ENCODE measurements at places on chromosomes 4 and X.
A peak's percentile ranks its signal among the peaks of the same experiment; 100 is the strongest.

- DNase-seq = no peak
These were observed 24.2 kb upstream of the SMIM20 start for GRCh38 chr4:25889589-25890503.

DNA sequence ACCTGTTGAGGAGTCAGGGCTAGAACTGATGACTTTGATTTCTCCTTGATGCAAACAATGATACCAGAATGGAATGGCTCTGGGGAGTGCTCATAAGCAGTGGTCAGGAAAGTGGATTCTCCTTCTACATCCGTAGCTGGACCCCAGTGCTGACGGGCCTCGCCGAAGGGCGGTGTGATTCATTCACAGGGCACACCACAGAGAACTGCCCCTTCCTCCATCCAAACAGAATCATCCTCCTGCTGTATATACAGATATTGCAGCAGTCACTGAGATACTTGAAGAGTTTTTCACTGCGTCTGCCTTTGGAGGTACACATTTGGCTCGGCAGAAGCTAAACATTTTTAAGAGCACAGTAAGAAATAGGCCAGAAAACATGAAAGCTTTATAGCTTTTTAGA lies 7.3 kb upstream of the DCTD start:
- DNase-seq = no peak

DNA sequence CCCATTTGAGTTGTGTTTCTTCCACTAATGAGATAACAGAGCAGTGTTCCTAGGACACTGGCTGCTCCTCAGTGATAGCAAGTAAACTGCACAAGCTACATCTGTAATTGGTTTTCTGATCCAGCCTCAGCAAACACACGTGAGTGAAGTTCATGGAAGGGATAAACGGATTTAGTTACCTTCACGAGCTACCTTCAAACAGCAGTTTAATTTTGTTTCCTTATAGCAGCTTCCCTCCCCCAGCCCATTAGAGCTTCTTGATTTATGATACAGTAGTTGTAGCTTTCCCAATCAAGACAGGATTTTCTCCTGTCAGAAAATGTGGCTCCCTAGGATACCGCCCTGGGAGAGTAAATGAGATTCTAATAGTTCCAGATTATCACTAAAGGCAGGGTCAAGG lies 634.2 kb upstream of the FAT1 start:
- peak; percentile 59 for DNase-seq

DNA sequence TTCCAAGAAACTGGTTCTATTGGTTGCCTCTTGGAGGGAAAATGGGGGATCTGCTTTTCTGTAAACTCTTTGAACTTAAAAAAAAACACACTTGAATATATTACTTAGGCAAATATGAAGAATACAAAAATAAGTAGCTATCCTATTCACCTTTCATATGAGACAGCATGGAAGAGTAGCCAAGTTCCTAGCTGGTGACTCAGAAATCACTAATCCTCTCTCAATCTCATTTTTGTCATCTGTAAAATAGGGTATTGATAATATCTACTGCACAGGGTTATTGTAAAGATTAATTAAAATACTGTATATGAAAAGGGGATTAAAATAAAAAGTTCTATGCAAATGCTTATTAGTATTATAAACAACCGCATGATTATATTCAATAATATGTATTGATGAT lies 12.7 kb downstream of the MGARP start:
- peak; percentile 26 for DNase-seq

DNA sequence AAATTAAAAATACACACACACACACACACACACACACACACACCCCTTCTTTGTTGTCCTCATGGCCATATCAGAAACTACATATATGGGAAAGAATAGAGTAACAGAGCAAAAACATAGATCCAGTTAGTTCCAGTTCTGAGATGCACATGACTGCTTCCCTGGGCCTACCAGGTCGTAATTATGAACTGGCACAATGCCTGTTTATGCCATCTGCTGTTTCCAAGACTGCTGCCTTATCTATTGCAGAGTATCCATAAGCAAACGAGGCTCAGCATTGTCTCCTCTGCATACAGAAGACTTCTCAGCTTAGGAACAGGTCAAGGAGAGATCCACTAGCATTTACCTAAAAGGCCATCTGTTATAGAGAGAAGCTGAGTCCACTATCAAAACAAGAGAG lies 789.0 kb downstream of the TECRL start:
- DNase-seq = peak; percentile 86

DNA sequence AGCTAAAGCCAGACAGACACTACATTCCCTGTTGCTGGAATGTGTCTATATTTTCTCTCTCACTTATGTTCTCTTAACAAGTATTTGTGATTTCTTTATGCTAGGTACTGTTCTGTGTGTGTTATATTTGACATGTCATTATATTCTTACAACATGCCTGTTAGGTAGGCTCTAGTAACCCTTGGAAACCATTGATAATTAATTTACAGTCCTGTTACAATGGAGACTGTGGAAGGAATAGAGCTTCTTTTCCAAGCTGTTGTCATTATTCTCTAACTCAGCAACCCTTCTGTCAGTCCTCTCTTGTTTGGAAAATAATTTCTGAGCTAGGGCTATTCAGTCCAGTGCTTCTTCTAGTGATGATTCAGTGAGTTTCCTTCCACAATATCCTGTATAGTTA lies 419.1 kb upstream of the BOD1L1 start:
- DNase-seq = no peak

- DNase-seq = no peak
These were observed 119.8 kb upstream of the GPC4 start for GRCh38 chrX:133535066-133535465.

DNA sequence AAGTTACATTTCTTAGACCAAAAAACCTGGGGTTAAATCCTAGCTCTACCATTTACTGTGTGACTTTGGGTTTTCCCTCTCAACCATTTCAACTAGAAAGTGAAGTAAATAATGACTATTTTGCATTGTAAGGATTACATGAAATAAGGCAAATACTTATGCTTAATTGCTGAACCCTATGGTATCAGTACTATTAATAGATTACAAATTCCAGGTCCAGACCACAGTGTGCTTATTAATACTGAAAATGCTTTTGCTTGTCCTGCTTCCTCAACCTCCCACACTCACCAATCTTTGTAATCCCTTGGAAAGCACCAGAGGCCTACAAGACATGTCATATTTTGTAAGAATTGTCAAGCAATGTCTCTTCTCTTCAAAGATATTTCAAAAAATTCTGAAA lies 456.5 kb downstream of the SPOCK3 start:
- no peak for DNase-seq

GRCh38 chrX:14076639-14077038 lies 46.9 kb upstream of the GEMIN8 start:
- DNase-seq = no peak

DNA sequence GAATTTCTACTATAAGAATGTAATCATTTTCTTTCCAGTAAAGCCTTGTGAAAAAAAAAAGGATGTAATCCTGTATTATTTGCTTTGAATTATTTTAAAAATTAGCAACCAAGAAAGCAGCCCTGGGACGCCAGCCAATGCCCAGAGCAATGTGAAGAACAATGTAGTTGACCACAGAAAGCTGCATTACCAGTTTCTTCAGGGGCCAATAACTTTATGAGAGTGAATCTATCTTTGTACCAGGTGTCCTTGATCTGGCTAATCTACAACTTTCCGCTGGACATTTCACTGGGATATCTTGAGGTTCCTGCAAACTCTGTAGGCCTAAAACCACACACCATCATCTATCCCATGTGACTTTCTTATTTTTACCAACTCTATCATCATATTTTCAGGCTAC lies 7.6 kb upstream of the KLHL2 start:
- DNase-seq = peak; percentile 33

DNA sequence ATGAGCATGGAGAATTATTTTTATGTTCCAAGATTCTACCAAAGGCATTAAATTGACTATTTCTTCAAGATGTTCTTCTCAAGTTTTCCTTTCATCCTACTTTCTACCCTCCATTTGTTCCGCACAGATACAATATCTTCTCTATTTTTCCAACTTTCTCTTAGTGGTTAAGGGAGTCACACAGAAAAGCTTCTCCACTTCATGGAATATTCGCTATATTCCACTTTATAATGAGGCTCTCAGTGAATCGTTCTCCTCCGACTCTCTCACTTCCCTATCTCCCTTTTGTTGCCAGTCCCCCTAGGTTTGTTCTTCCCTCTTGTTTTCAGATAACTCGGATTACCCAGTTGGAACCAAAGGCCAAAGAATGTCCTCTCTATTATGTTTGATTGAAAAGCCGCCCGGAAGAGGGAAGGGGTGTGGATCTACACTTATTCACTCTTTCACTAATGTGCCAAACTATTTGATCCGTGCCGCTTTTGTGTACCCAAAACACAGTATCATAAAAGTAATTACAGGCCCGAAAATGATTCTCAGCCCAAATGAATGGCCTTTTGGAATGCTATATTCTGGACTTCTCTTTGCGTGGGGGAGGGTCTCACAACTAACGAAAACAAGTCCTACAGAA lies 1.2 kb downstream of the SH3D19 start:
- peak; percentile 49 for DNase-seq

DNA sequence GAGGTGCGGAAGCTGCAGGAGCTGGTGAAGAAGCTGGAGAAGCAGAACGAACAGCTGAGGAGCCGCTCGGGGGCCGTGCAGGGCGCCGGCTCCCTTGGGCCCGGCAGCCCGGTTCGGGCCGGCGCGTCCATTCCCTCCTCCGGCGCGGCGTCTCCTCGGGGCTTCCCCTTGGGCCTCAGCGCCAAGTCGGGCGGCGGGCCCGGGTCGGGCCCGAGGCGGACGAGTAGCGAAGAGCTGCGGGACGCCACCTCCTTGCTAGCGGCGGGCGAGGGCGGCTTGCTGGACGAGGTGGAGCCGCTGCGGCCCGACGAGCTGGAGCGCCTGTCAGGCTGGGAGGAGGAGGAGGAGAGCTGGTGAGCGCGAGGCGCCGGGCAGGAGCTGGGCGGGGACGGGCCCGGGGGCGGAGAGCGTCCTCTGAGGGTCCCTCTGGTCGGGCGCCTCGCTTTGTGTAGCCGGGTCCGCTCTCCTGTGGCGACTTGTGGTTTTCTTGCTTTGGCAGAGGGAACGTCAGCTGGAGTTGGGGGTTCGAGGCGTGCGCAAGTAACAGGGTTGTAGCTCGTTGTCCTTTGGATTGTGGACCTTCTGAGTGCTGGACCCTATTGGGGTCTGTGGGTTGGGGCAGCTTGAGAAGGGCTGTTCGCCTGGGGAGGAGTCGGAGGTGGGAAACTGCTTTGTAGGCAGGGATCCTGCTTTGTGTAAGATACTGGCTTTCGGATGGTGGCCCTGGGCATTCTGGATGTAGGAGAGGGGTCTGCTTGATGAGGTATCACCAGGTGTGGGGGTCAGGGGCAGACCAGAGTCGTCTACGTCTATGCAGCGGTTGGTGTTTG lies 662 bp downstream of the SLAIN2 start:
- peak; percentile 75 for DNase-seq

DNA sequence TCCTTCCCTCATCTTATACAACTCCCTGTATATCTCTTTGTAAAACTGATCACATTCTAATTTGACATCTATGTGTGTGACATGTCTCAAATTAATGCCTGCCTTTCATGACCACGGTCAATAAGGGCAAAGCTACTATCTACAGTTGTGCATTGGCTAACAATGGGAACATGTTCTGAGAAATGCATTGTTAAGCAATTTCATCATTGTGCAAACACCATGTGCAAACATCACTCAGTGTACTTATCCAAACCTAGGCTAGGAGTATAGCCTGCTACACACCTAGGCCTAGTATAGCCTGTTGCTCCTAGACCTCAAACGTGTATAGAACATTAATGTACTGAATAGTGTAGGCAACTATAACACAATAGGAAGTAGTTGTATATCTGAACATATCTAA lies 95.0 kb downstream of the BANK1 start:
- DNase-seq = peak; percentile 90

- DNase-seq = no peak
These were observed 9.0 kb upstream of the MAB21L2 start for GRCh38 chr4:150572704-150573504.

DNA sequence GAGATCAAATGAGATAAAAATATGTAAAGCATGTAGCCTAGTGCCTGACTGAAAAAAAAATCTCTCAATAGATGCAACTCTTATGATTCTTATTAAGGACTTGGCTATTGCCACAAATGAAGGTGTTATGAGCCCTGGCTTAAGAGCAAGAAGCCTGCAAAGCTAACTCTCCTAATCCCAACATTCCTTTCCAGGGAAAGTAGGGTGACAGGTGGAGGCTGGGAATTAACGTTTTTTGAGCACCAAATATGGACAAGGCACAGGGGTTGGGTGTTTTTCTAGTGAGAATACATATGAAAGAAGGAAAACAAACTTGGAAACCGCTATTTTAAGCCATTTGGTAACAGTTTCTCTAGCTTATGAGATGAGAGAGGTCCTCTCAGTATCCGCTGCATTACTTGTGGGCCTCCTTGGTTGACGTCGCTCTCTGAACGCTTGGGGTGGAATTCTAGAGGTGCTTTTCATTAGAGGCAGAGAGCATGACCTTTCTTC lies 2.4 kb downstream of the RHOH start:
- no peak for DNase-seq

DNA sequence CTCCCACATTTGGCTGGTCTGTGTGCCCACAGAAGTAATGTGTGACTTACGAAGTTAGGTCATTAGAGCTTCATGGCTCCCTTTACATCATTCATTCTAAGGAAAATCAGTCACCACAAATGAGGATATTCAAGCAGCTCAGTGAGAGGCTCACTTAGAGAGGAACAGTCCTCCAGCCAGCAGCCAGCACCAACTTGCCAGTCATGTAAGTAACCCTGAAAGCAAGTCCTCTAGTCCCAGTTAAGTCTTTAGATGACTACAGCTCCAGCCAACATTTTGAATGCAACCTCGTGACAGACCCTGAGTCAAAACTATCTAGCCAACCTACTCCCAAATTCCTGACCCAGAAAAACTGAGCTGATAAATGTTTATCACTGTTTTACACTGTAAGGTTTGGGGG lies 71.3 kb downstream of the LRBA start:
- DNase-seq = peak; percentile 12

DNA sequence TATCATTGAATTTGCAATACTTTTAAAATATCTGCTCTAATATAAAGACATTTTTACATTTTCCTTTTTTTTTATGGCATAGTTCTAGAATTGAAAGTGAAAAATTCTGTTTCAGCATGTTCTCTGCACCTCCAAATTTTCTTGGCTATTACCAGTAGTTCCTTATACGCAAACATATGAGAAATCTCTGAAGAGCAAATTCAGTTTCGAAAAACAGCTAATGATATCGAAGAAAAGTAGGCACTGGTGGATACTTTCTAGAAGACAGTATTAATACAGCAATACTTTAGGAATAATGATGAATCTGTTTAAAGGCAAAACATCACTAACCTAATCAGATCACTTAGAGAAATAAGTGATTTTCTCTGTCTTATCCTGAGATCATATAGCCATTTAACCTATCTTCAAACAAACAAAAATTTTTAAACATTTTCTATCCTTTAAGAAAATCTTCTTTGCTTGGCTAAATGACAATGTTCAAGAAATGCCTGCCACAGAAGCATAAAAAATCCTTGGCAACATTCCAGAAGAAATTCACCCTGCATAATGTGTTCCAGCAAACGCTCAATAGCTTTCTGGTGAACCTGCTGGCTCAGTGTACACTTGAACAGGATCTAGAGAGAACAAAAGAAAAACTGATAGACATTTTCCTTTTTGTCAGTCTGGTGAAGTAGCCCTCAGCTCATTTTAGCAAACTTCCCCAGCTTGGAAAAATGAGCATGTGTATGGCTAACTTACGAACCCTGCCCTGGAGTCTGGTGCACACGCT lies 51.2 kb upstream of the KLF3 start:
- peak; percentile 44 for DNase-seq

- DNase-seq = no peak
These were observed 22.3 kb downstream of the TMPRSS11D start for GRCh38 chr4:67861513-67861912.

Measured in DMS53 (cell line).